ENCODE measurements at places on chromosomes 7 and 10.

DNA sequence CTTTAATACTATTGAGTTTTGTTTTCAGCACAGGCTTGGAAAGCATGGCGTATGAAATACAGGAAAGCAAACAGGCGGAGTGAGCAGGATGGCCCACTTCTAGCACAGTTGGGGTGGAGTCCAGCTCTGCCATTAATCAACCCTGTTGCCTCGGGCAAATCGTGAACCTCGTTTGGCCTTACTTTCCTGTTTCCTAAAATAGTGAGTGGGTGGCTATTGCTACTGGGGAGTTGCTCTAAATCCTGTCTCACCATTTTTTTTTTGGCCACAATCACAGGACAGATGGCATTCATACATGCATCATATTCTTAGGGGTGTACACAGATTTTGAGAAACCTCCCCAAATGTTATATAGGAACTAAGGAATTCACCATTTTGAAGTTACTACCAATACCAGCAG, 157.8 kb downstream of the ANLN start:
- no peak for DNase-seq

- no peak for DNase-seq
Measured at GRCh38 chr10:34121781-34122622, 693.1 kb downstream of the PARD3 start.

DNA sequence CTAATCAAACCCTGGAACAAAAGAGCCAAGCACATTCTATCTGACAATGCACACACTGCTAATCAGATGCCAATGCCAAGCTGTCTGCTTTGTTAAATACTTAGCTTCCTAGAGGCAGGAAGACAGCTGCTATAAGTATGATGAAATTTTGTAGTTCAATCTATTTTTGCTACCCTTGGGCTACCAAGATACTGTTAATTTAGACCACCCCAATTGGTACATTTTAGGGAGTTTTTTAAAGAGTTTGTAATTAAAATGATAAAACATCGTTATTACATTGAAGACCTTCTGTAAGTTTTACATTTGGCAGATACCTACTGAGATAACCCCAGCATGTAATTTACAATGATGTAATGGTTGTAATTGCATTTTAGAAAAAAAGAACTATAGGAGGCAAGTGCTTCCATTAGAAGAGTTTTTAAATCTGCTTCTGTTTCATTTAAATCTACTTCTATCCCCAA, 268.5 kb downstream of the ADK start:
- no peak for DNase-seq

- DNase-seq, result no peak
Measured at GRCh38 chr7:14839307-14839706, 63.2 kb downstream of the DGKB start.

DNA sequence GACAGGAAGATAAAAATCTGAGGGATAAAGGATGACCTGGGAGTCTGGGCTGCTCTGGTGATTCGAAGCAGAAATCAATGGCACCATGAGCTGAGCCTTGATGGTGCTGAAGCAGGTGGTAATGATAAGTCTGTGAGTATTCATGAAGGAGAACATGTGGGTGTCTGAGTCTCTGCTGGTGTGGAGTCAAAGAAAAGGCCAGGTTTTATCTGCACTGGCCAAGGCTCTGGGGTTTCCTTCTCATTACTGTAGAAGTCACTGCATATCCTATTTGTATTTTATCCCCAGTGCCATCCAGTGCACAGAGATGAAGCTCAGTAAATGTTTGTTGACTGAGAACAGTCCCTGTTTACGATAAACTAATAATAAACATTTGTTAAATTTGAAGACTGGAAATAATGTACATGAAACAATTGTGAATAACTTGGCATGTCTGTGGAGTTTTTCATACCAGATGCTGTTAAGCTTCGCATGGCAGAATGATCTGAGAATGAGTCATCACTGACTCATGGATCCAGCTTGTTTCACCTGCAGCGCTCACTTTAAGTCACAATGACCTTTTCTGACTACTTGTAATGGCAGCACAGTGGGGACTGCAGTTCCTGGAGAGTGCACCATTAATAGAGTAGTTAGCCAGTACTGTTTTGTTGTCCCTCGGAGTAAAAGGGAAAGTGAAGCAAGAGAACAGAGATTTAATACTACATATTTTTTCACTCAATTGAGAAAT, 538.5 kb downstream of the HTR7 start:
- DNase-seq, result no peak

DNA sequence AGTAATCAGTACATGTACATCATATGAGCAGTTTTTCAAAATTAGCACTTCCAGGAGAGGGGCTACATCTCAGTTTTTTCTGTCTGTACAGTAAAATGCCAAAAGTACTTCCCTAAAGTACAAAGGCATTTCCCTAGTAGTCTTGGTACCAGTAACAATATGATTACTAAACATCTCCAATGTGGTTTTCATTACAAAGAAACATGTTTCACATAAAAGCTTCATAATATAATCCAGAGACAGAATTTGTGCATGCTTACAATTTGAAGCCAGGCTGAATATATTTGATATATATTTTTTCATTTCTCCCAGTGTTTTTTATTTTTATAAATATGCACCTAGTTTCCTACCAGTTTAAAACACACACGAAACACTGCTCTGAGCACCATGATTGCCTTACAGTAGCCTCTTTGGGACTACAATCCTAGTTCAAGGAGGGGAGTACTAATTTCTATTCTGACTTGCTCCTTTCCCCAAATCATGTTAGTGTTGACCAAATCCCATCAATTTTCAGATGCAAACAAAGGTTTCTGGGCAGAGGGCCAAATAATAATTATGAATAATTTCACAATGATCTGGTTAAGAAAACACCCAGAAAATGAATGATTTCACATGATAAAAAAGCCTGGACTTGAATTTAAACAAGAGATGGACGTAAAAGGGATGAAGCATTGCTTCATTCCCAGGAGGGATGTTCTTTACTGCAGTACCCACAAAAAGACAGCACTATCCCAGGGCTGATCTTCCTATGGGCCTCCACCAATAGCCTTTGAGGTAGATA, 201.3 kb downstream of the SLC25A13 start:
- no peak for DNase-seq

DNA sequence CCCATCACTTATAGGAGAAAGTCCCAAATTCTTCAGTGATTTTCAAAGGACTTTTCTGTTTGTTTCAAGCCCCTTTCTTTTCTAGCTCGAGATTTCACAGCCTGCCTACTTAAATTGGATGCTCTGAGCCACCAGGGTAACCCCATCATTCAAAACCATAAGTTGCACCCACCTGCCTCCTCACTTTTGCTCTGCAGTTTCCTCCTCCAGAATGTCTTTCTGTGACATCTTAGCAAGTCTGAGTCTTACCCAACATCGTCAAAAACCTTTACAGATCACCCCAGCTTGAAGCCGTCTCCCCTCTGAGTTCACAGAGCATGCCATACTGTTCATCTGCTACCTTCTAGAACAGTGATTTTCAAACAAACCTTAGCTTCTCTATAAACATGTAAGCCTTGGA, 64.3 kb upstream of the CACNB2 start:
- DNase-seq, result no peak

DNA sequence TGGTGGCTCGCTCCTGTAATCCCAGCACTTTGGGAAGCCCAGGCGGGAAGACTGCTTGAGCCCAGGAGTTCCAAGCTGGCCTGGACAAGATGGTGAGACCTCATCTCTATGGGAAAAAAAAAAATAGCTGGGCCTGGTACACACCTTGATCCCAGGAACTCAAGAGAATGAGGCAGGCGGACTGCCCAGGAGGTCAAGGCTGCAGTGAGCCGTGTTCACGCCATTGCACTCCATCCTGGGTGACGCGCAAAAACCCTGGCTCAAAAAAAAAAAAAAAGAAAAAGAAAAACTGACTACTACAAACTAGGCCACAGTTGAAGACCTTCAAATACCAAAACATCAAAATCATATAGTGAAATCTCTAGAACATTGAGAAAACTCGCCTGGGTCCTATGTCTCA, 3.9 kb downstream of the BRAT1 start:
- DNase-seq, result no peak

DNA sequence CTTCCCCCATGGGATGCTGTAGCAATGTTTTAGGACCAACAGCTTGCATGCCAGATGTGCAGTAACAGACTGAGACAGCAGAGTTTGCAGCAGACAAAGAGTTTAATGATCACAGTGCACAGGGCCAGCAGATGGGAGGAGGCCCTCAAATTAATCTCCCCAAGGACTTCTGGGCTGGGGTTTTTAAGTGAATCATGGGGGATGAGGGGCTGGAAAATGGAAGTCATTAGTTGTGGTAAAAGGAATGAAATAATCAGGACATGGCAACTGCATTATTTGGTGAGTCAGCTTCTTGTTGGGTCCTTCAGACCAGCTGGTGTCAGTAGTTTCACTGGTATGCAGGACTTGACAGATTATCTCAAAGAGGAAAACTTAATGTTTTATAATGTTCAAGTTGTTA, 12.6 kb upstream of the NRBF2 start:
- no peak for DNase-seq

DNA sequence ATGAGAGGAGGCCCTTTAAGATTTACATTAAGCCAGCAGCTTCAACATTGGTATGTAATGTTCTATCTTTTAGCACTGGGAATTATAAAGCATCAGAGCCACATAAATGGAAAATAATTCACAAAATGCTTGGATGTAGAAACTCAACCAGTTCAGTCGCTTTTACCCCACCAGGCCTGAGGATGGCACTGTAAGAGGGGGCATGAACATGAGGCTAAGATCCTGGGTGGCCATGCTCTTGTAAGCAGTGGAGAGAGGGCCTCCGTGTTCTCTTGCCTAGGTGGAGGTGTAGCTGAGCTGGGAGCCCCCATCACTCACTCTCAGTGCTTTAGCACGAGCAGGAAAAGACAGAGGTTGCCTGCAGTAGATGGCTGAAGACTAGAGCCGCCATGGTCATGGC, 238.8 kb downstream of the FANK1 start:
- DNase-seq, result no peak

DNA sequence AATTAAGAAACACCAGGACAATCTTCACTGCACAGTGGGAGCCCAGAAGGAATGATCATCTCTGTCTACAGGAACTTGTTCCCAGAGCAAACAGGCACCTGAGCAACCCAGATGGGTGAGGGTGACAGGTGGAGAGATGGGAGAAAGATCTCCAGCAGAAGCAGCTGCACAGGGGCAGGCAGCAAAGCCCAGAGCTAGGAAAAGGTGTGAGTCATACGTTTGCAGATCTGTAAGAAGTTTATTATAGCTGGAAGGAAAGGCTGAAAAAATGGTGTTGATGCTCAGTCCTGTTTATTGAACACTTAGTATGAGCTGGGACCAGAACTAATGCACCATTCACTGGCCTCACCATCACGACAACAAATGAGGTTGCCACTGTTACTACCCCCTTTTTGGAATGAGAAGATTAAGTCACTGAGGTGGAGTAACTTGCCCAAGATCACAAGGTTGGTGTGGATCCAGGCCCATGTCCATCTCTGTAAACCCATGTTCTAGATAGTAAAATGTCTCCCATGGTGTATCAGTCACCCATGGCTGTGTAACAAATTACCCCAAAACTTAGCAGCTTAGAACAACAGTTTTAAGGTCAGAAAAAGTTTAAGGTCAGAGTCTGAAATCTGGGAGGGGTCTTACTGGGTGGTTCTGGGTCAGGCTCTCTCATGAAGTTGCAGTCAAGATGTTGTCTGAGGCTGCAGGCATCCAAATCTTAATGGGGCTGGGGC, 506.9 kb downstream of the RPS24 start:
- no peak for DNase-seq

DNA sequence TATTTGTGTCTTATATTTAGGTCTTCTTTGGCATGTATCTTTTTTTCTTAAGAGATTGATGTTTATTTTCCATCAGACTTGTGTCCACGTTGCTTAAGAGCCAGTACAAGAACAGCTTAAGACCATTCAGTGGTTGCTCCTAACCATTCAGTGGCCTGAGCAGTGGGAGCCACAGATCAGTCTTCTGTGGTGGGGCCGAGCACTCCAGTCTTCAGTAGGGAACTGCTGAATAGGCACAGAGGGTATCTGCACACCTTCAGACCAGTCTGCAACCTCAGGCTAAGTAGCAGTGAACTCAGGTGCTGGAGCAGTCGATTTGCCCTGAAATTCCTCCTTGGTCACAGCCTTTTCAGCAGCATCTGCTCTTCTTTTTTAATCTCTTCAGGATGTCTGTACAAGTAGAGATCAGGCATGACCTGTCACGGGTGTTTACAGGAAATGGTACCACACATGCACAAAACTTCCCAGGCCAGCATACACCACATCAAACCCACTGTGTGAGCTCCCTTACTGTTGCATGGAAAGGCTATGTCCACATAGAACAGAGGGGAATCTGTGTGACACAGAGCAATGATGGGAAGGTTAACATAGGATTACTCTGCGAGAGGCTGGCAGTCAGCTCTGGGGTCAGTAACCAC, 51.5 kb downstream of the FAM107B start:
- no peak for DNase-seq

GRCh38 chr10:116913695-116914094, 64.4 kb downstream of the ENO4 start:
- no peak for DNase-seq

DNA sequence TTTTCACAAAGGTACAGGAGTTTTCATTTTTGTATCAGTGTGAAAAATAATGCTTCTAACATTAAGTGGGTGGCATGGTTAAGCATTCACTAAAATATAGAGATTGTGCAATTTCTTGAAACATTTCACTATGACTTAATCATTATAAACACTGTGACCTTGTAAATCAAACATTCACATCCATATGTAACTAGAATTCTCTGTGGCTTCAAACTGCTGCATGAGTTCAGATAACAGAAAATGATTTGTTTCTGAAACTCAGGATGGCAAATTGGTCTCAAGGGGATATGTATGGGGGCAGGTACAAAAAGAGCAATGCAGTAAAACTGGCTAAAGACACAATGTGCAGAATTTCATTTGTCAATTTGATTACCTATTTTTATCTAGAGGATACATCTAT, 3.8 kb downstream of the FAM133B start:
- DNase-seq, result no peak

GRCh38 chr7:29976266-29976665, 13.3 kb downstream of the SCRN1 start:
- DNase-seq, result no peak

DNA sequence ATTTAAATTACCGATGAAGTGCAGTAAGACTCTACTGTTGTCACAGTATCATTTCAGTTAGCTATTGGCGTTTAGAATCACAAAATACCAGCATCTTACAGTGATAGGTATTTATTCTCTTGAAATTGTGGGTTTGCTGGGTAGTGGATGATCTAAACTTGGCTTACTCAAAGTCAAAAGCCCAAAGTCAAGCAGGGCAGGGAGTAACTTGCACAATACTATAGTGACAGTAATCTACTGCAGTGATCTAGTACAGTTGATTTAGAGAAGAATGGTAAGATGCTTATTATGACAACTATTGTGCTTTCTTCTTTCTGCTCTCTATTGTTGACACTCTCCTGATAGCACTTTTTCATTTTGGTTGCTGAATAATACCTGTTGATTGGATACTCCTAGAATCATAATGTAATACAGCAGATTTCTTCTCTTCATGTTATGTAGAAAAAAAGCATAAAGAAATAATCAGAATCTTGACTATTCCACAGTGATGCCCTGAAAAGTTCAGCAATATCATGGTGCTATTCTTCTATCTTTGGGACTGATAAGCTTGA, 10.0 kb downstream of the BTRC start:
- DNase-seq, result no peak

GRCh38 chr7:139875821-139876241, 46.8 kb downstream of the TBXAS1 start:
- no peak for DNase-seq
